ENCODE measurements at places on chromosomes 6 and 20.

DNA sequence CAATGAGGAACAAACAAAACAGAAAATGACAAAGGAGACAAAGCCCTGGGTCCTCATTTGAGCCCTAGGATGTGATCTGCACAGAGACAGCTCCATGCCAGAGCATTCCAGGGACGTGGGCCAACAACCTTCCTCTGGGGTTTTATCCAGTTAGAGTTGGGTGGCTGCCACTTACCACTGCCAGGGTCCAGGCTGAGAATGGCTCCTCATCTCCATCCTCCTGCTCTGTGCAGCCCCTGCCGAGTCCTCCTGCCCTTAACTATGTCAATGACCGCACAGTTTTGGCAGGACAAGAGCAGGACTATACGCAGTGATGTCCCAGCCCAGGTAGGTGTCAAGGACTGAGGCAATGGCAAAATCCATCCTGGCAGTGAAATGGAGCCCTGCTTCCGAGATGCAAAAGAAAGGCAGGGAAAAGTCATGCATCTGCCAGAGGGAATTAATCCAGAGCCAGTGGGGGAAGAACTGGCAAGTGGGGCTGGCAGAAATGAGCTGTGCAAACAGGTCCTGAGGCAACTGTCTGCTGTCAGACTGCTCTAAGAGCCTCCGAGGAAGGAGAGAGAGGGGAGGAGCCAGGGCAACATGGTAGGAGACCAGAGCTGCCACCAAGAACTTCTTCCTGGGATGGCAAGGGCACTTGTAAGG lies 449.4 kb downstream of the PTPRT start:
- no peaks in the 10 kb centered on the region for H3K36me3 ChIP-seq
- no peak overlapping the region for H3K27ac ChIP-seq
- DNase-seq: no peak
- H3K27me3 ChIP-seq: no peaks in the 10 kb centered on the region
- H3K4me1 ChIP-seq: no peaks in the 10 kb centered on the region
- no peak overlapping the region for H3K4me3 ChIP-seq

GRCh38 chr6:108694816-108695215 lies 134.1 kb downstream of the FOXO3 start:
- H3K4me1 ChIP-seq: peaks cover 2% of the 10 kb centered on the region
- H3K4me3 ChIP-seq: no peak overlapping the region
- no peaks in the 10 kb centered on the region for H3K27me3 ChIP-seq
- no peak for DNase-seq
- no peak overlapping the region for H3K27ac ChIP-seq
- H3K36me3 ChIP-seq: peaks cover 5% of the 10 kb centered on the region

DNA sequence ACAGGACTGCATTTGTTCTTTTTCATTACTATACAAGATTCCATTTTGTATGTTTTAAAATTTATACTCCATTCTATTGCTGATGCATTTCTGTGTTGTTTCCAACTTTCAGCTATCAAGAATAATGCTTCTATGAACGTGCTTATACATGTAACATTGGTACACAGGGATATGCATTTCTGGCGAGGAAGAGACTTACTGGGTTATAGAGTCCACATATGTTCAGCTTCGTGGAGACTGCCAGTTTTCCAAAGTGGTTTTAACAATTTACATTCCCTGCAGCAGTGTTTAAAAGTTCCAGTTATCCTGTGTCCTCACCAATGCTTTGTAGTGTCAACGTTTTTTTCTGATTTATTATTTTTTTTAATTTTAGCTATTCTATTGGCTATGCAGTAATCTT lies 48.5 kb downstream of the AIG1 start:
- no peak for DNase-seq
- H3K36me3 ChIP-seq: peaks cover 2% of the 10 kb centered on the region
- no peaks in the 10 kb centered on the region for H3K27me3 ChIP-seq

- H3K4me1 ChIP-seq: peaks cover 11% of the 10 kb centered on the region
- peaks cover 23% of the 10 kb centered on the region for H3K27me3 ChIP-seq
- no peak for DNase-seq
These were observed 8.2 kb upstream of the AHCY start for GRCh38 chr20:34311118-34312023.

- H3K36me3 ChIP-seq: peaks cover 14% of the 10 kb centered on the region
- no peak for DNase-seq
- peaks cover 28% of the 10 kb centered on the region for H3K4me1 ChIP-seq
- no peak overlapping the region for H3K4me3 ChIP-seq
These were observed 67.2 kb downstream of the RPP40 start for GRCh38 chr6:4936681-4937041.

DNA sequence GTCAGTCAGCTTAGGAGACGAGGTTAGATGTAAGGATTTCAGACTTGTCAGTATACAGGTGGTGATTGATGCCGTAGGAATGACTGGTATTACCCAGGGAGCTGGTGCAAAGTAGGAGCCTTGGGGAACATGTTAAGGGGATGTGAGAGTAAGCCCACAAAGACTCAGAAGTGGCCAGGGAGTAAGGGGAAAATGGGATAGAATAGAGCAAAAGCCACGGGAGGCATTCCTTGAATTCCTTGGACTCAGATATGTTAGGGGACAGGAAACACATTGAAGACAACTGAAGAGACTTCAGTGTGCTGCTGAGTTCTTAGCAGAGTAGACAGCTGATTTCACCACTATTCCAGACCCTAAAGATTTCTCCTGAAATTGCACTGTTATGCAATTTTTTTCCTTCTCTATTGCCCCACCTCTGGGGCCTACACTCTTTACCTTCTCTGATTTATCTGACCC lies 1.2 kb upstream of the ACAT2 start:
- H3K27me3 ChIP-seq: no peaks in the 10 kb centered on the region
- peak overlapping the region; percentile 94 for H3K27ac ChIP-seq
- H3K4me1 ChIP-seq: peaks cover 23% of the 10 kb centered on the region
- no peak for DNase-seq

GRCh38 chr20:61525781-61526431 lies 273.8 kb downstream of the CDH4 start:
- no peak overlapping the region for H3K4me3 ChIP-seq
- peaks cover 47% of the 10 kb centered on the region for H3K27me3 ChIP-seq
- no peaks in the 10 kb centered on the region for H3K36me3 ChIP-seq
- H3K27ac ChIP-seq: no peak overlapping the region
- H3K4me1 ChIP-seq: no peaks in the 10 kb centered on the region

- H3K4me3 ChIP-seq: no peak overlapping the region
- H3K27me3 ChIP-seq: no peaks in the 10 kb centered on the region
- no peaks in the 10 kb centered on the region for H3K36me3 ChIP-seq
- no peaks in the 10 kb centered on the region for H3K4me1 ChIP-seq
- DNase-seq: no peak
- H3K27ac ChIP-seq: no peak overlapping the region
These were observed 9.7 kb downstream of the PTCHD4 start for GRCh38 chr6:48101290-48101689.

All from effector memory CD8-positive, alpha-beta T cell (primary cell).